ENCODE measurements at places on chromosomes 2 and 18.

DNA sequence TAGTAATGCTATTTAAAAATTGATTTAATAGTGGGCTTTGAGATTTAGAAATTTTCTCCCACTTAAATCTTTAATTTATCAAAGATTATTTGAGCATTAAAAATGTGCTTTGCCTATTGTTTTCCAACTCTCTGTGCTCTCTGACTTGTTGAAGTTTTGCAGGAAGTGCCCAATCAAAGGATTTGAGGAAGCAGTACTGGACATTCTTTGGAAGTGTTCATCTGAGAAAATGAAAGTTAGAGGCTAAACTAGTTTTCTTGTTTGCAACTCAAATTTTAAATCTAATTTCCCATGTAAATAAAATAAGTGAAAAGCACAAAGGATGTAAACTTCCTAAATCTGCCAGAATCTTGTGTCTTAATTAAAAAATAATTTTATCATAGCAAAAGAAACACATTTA, 89.1 kb downstream of the CAMKMT start:
- no peak for DNase-seq

GRCh38 chr2:20530520-20530919, 83.6 kb downstream of the RHOB start:
- no peak for DNase-seq

DNA sequence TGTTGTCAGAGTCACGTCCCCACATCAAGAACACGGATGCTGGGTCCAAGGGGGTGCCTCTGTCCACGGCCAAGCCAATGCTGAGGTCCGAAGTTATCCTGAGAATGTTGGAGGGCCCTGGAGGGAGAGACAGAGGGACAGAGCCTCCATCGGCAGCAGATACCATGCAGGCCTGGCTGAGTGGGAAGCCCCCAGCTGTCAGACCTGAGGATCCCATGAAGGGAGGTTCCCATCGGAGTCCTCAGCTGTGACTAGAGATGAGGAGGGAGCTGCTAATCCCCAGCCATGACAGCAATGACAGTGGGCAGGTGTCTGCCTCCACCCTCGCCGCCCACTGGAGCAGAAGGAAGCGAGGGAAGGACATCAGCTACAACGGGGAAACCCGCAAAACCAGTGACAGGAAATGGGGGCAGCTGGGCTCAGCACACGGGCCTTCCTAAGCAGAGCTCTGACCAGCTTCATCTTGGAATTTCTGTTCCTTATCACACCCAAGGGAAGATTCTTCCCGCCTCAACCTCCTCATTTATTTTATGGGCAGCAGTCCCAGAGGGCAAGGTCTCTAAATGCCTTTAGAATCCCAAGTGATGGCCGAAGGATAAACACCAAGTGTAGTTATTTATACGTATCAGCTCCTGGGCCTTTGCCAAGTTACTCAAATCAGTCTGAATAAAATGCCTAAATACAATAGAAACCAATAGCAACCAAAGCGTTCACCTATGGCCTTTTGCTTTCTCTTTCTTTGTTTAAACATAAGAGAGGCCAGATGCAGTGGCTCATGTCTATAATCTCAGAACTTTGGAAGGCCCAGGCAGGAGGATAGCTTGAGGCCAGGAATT, 32.2 kb downstream of the FAM178B start:
- DNase-seq = no peak

GRCh38 chr2:62654423-62654791, 51.1 kb upstream of the EHBP1 start:
- no peak for DNase-seq

GRCh38 chr2:43414586-43415135, 181.2 kb downstream of the THADA start:
- DNase-seq = no peak

- DNase-seq = no peak
These were observed 418.0 kb upstream of the TNP1 start for GRCh38 chr2:217277646-217278398.

DNA sequence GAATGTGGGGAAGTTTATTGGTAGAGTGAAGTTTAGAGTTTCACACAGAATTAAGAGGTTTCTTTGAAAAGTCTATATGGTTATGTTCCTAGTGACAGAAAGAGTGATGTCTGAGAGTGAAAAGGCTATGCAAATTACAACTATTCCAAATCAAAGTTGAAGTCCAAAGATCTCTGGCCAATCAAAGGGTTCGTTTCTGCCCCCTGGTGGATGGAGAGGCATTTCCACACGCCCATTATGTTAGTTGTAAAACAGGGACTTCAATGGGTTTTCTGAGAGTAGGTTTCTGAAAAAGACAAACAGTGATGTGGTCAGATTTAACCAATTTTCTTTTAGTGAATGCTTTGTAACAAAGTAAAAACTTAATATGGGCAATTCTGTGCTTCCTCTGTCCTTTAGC, 441.5 kb upstream of the POU3F3 start:
- DNase-seq = no peak

DNA sequence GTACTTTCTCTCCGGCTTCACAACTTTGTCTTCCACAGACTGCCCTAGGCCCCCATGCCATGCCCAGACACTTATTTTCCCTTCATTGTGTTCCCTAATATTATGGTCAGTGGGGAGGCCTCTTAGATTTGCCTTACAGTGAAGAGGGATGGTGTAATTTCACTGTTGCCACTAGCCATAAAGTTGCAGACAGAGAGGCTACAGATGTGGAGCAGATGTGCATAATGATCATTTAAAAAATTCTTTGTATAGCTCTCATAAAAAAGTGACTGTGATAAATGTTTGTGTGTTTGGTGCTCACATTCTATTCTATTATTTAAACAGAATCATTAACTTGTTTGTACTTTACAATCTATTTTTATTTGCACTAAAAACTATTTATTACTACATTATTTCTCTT, 67.5 kb upstream of the FN1 start:
- no peak for DNase-seq

- no peak for DNase-seq
These were observed 12.2 kb downstream of the EVX2 start for GRCh38 chr2:176071330-176072291.
